H9 (cell line): ENCODE measurements at places on chromosomes 11 and 22.

DNA sequence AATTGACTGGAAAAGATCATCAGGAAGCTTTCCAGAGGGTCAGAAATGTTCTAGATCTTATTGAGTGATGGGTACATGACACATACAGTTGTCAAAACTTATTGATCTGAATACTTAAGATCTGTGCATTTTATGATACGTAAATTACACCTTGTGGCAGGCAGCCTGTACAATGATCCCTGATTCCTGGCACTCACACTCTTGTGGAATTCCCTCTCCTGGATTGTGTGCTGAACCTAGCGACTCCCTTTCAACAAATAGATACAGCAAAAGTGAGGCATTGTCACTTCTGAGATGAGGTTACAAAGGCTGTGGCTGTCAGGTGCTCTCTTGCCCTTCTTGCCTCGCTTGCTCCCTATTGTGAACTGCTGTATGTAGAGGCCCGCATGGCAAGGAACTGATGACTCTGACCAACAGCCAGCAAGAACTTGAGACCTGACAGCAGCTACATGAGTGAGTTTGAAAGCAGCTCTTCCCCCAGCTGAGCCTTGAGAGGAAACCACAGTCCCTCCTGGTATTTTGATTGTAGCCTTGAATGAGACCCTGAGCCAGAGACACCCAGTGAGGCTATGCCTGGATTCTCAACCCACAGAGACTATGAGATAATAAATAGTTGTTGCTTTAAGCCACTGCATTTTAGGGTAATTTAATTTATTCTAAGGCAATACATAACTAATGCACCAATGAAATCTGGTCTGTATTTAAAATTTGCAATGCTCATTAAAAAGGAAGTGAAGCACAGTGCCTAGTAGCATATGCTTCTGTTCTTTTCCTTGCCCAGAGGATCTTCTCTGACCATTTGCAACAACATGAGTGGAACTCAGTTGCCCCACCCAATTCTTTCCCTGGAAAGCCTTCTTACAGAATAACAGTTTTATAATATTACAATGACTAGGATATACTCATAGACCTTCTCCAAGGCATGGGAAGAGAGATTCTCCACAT lies 60.5 kb upstream of the IZUMO1R start:
- DNase-seq: no peak

- no peak for DNase-seq
These were observed 20.1 kb upstream of the ST3GAL4 start for GRCh38 chr11:126335463-126335760.

DNA sequence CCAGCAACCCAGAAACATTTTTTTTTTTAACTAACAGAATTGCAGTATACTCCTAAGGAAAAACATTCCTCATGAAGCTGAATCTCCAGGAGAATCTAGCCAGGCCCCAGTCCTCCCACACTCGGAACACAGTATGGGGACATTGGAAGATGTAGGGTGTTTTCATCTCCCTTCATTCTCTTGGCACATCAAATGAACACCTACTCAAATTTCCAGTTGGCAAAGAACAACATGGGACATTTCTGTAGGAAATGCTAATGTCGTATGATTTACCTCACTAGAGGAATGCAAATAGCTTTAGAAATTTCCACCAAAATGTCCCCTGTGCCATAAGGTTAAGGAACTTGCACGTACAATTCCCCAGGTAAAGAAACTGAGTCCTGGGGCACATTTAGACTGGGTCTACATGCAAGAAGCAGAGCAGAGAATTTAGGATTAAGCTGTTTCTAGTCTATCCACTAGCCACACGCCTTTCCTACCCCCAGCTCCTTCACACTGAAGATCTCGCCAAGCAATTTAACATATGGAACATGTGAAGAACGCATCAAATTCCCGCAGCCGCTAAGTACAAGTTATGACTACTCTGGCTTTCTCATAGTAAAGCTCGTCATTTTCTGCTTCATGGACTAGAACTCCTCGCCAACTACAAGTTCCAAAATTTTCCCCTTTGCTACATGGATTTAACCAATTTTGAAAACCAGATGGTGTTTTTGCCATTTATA lies 2.9 kb upstream of the CADM1 start:
- DNase-seq: no peak

DNA sequence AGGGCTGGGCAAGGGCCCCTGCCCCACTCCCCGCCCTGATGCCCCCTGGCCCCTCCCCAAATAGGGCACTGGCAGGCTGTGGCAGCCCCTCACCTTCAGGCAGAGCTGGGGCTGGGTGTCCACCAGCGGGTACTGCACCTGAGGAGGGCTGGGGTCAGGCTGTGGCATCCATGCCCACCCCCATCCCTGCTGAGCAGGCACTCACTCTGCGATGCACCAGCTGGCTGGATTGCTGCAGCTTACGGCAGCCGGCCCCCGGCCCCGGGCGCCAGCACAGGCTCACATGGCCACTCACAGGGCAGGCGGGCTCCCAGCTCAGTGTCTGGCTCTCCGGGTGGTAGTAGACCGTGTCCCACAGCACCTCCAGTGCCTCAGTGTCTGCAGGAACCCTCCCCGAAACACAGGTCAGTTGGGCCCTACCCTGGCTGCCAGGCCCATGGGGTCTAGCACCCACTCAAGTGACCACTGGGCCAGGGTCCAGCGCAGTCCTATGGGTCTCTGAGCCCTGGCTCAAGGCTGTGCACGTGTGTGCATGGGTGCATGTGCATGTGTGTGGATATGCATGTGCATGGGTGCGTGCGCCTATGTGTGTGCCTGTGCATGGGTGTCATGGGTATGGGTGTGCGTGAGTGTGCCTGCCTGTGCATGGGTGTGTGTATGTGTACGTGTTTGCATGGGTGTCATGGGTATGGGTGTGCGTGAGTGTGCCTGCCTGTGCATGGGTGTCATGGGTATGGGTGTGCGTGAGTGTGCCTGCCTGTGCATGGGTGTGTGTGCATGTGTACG lies 14.4 kb downstream of the IL17REL start:
- DNase-seq: no peak

- DNase-seq: no peak
These were observed 25.7 kb downstream of the ARHGEF17 start for GRCh38 chr11:73333640-73334383.

GRCh38 chr11:6928916-6929315 lies 2.7 kb downstream of the ZNF215 start:
- DNase-seq: no peak

- DNase-seq: no peak
These were observed 8.6 kb downstream of the RPUSD4 start for GRCh38 chr11:126202646-126203359.

DNA sequence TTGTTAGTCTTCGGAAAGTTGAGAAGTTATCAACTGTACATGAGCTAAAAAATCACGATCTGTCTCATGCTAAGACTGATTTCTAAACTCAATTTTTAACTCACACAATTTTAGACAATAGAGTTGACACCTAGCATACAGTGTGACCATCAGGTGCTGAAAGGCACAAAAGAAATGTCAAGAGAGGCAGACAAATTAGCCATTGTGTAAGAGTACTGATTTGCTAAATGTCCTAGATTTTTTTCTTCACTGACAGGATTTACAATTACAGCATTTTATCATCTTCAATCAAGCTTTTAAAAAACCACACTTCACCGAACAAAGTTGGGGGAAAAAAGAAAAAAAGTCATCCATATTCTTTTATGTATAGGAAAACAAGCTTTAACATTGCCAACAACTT lies 7.0 kb downstream of the LGR4 start:
- no peak for DNase-seq

GRCh38 chr11:7138051-7138450 lies 49.3 kb downstream of the RBMXL2 start:
- no peak for DNase-seq

- no peak for DNase-seq
These were observed 16.4 kb downstream of the SMARCB1 start for GRCh38 chr22:23803001-23803819.

GRCh38 chr11:76560219-76560618 lies 110.3 kb downstream of the LRRC32 start:
- DNase-seq: no peak

DNA sequence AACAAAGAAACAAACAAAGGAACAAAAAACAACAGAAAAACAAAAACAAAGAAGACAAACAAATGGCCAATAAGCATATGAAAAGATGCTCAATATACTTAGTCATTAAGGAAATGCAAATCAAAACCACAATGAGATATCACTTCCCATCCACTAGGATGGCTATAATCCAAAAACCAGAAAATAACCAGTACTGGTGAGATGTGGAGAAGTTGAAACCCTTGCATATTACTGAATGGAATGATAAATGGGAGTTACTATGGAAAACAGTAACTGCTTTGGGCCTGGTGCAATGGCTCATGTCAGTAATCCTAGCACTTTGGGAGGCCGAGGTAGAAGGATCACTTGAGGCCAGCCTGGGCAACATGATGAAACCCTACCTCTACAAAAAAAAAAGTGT lies 44.9 kb upstream of the RBFOX2 start:
- no peak for DNase-seq
